ENCODE measurements at places on chromosomes 11 and 22.

DNA sequence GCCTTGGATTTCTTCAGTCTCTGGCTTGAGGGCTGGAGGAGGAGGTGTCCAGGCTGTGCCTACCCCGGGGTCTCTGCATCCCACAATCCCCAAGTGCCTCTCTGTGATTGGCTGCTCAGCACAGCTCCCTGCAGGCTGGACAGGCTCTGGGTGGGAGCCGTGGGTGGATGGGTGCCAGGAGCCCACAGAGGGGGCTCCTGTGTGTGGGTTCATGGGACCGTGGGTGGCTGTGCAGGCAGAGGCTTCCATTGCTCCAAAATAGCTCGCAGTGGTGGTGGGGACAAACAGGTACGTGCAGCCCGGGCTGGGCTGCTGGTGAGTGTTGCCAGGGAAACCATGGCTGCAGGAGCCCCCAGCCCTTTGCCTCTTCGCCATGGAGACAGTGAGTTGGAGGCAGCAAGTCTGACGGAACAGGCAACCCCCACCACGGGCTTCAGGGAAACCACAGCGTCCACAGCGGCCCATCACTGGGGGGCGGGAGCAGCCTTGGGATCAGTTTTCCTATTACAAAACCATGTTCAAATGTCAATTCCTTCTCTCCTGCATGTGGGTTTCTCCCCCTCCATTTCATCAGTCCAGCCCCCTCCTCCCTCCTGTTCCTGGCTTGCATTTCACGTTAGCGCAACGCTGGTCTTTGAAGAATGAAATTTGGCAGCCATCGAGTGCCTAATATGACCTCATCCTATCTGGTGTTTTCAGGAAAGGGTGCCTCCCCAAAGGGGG lies 155.2 kb downstream of the TRIM29 start:
- no peak for DNase-seq

DNA sequence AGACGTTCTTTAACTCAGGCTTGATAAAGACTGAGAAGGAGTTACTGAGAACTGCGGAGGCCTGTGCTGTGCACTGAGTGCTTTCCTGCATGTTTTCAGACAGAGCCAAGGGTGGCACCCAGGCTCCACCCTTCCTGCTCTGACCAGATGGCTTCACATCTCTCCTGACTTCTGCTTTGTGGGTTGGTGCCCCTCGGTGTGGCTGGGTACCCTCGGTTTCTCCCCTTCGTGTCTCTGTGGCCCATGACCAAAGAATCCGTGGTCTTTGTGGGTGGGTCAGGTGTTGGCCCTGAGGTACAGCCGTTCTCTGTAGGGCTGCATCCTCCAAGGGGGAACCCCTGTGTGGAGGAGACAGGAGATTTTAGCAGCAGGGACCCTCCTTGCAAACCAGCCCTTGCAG lies 34.3 kb downstream of the GRIK4 start:
- DNase-seq, result no peak

DNA sequence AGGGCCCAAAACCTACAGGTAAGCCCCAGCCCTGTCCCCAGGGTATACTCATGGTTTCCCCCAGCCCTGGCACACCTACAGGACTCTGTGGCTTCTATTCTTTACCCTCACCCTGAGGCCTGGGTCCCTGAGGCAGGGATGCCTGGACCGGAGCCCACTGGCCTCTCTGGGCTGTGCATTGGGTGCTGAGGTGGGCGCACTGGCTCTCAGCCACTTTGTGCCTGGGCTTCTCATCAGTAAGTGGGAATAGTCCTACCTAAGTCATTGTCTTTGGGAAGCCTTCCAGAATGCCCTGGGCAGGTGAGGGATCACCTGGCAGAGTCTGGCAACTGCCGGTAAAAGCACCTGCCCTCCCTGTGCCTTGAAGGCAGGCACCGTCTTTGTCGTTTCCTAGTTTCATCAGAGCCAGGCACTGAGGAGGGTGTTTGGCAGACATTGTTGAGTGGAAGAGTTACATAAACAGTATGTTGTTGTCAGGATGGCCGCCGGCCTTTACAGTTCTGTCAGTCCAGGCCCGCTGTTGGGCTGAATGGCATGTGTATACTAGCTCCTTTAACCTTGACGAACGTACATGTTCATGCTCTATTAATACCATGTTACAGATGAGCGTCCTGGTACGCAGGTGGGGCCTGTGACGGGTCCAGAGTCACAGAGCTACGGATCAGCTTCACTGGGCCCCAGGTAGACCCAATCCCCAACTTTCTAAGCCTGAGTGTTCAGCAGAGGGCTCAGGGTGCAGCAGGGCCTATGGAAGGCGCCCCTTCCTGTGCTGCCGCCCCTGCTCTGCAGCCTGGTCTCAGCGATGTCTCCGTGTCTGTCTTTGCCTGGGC lies 23.0 kb downstream of the SHANK3 start:
- peak; percentile 52 for DNase-seq

- DNase-seq, result peak; percentile 92
These were observed at the start of gene BATF2 for GRCh38 chr11:64996710-64997380. BATF2 (minus strand) TSS chr11:64996971; CDS start chr11:64996914, 57 bp downstream.

DNA sequence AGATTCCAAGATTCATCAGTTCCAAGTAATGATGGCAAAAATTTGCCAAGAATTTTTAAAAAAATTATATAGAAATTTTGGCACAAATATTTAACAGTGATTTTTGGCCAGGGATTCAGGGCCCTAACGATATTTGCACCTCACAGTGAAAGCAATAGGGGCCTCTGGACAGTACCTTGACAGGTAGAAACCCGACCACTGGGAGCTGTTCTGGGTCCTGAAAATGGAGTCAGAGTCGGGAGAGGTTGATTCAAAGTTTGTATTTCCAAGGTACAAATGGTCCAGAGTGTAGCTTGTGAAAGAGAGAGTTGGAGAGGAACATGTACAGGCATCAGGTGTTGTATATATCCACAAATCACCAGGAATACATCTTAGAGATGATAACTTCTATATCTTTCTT lies 41.6 kb downstream of the MRGPRX2 start:
- DNase-seq, result no peak

GRCh38 chr22:38919631-38920190 lies 37.7 kb upstream of the APOBEC3A start:
- DNase-seq, result no peak

DNA sequence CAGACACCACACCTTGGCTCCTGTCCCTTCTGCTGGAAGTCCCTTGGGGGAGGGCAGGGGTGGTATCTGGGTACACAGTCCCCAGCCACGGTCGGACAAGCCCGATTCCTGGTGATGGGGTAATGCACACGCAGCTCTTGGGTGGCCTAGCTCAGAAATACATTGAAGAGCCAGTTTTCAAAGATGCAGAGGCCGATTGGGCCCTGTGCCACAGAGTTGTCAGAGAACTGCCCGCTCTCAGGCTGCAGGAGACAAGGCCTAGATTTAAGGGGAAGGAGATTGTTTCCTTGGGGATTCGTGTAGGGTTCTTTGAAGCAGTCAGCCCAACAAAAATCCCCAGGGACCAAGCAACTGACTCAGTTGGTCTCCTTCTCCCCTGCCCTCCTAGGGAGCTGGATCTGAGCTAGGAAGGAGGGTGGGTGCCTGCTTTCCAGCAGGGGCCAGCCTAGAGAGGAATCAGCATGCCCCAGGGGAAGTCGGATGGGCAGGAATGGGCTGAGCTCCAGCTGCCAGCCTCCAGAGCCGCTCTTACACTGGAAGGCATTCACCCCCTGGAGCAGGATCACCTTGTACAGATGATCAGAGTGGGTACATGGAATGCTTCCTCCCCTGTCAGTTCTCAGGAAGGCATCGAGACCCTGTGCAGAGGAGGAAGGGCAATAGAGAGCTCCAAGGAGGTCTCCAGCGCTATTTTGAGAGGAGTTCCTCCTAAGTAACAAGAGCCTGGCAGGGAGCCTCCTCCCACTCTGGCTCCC lies 3.3 kb upstream of the SCN4B start:
- DNase-seq, result no peak

GRCh38 chr11:125346565-125347260 lies 149.4 kb downstream of the FEZ1 start:
- DNase-seq, result no peak

- peak; percentile 83 for DNase-seq
These were observed 7.2 kb downstream of the PIM3 start for GRCh38 chr22:49967706-49968208.

DNA sequence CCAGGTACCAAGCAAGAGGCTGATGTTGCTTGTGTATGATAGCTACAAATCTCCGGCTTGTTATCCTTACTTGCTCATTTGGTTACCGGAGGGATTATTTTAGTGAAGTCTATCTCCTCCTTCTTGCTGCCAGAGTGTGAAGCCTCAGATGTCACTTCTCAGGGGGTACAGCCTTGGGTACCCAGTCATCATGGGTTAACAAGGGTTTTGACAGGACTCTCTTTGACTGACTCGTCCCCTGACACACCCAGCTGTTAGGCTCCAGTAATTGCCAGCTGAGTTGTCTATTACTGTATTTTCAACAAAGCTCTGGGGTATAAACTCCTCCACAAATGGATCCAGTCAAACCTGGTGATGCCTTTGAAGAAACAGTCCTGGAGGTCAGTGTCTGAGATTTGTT lies 11.9 kb upstream of the PELI3 start:
- DNase-seq, result no peak

GRCh38 chr22:47515384-47516125 lies 753.1 kb downstream of the TBC1D22A start:
- DNase-seq, result no peak

DNA sequence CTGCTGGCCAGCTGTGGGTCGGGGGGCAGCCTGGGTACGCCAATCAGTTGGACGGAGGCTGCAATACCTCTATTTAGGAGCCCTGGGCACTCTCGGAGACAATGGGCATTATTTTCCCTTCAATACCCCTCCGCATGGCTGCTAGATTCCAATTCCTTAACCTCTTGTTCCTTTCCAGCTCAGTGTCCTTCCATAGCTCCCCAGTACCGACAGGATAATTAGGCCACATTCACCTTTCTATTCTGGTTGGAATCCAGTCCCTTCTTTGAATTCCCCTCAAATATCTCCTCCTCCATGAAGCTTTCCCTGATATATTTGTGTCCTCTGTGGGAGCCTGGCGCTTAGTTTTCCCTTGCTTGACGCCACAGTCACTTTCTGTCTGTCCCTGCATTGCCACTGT lies 4.2 kb upstream of the BIK start:
- DNase-seq, result no peak

- no peak for DNase-seq
These were observed 5.4 kb downstream of the GNAZ start for GRCh38 chr22:23075525-23076216.

GRCh38 chr11:9259981-9260837 lies 4.9 kb downstream of the DENND5A start:
- no peak for DNase-seq

GRCh38 chr11:13284776-13285588 lies 7.4 kb downstream of the BMAL1 start:
- no peak for DNase-seq

DNA sequence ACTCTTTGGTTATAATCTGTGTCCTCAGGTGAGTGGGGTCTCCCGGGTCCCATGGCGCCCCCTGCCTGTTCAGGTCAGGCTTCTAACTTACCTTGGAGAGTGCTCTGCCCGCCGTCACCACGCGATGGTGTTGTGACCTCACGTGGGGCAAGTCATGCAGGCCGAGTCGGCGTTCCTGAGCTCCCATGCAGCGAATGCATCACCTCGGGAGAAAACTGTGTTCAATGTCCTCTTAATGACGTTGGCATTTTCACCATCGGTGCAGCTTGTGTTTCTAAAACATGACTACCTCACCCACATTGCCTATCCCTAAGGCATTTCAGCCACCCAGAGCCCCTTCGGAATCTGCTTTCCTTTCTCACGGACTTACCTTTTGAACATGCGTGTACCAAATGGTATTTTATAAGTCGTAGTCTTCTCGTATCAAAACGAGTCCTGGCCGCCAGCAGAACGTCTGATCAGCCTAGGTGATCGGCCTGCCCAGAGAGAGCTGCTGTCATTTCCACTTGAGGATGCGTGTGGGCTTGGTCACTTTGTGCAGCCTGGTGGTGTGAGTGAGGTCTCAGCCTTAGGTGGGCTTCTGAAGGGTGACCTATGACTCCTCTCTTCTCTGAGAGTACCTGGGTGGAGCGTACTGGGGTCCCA lies 64.8 kb downstream of the TBC1D22A start:
- DNase-seq, result no peak
